Right lung (tissue), 10 donors: ENCODE measurements at places on chromosomes 3 and 15.

DNA sequence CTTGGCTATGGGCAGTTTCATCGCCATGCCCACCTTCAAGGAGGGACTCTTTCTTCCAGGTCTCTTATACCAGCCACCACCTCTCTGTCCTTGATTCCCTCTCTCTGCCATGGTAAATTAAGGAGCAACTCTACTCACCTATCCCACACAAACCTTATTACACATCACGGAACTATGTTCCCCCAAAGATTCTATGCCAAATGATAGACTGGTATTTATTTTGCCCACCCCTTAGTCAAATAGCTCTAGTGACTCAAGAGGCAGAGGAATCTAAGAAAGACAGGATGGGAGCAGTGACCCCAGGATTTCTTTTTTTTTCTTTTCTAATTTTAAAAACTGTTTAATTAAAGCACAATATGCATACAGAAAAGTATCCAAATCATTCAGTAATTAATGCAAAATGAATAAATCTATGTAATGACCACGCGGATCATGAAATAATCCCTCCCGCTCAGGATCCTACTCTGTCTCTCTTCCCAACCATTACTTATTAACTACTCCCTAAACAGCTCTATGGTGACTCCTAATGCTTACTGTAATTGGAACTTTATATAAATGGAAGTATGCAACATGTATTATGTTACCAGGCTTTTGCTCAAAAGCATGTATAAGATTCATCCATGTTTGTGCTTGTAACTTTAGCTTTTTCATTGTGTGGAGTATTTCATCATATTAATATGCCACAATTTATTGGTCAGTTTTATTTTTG lies 410.8 kb upstream of the RASGRP1 start:
- no peak for DNase-seq

- DNase-seq: no peak
Measured at GRCh38 chr15:95291898-95292472, 1038.5 kb upstream of the NR2F2 start.

- DNase-seq: no peak
Measured at GRCh38 chr3:109678600-109678999, 341.3 kb upstream of the DPPA4 start.

- DNase-seq: no peak
Measured at GRCh38 chr15:67040277-67040676, 25.1 kb upstream of the SMAD3 start.

DNA sequence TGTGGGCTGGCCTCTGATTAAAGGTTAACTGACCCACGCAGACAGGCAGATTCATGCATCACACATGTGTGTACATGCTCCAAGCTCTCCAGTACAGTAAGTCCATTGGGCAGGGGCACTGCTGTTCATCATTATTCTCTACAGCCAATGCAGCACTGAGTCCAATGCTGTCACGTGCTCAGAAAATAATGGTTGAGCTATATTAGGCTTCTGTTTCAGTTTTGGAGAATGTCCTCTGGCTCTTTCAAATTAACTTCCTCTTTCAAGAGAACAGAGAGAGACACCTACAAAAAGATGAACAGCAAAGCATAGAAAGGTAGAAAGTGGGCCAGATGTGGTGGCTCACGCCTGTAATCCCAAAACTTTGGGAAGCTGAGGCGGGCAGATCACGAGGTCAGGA lies 202.6 kb downstream of the MEX3B start:
- DNase-seq: no peak

DNA sequence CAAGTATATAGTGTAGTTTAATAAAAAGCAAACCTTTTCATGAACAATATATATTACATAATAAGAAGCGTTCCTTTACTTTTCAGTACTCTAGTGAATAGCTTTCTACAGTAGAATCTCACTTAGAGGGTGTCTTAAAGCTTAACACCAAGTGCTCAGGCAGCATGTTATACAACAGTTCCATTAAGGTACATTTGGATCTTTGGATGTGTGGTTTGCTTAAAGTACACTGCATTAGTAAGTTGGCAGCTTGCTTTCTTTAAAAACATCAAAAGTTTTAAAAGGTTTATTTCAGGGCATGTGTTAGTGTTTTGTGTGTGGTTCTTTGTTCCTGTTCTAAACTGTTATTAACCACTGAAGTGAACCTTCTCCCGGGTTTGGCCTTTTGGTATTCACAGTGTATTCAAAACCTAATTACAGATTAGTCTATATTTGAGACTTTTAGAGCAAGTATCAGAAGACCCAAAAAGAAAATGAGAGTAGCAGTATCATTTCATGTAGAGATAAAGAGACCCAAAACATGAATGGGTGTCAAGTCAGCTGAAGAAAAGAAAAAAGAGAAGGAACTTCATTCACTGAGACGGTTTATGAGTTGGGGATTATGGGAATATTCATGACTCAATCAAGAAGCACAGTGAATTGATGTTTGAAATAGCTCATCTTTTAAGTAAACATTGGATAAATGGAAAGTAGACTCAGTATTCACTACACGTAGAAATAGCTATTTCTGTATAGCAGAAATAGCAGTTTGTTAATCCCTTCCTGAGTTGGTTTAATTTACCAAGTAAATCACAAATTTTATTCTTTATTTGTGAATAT lies 93.9 kb downstream of the OPA1 start:
- no peak for DNase-seq
